Stimulated activated CD4-positive, alpha-beta T cell treated with anti-CD3 and anti-CD28 coated beads, Interleukin-1b, Interleukin-23, amount 100 ng/mL, for 48 hours (primary cell): ENCODE measurements at places on chromosomes 11 and 22.

DNA sequence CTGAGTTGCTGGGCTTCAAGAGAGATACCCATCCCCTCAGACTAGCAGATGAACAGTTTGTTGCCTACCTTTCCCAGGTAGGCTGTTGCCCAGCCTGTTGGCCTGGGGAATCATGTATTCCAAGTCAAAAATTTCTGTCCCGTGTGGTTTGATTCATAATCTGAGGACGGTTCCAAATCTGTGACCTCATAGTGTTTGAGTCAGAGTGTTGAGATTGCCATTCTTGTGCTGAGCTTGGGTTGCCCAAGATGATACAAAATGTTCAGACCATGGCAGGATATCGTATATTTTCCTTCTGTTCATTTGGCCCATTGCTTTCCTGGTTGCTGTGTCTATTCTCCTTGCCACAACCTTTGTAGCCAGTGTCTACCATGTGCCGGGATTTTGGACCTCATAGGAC, 64.3 kb downstream of the CYB5R2 start:
- no peak for DNase-seq

DNA sequence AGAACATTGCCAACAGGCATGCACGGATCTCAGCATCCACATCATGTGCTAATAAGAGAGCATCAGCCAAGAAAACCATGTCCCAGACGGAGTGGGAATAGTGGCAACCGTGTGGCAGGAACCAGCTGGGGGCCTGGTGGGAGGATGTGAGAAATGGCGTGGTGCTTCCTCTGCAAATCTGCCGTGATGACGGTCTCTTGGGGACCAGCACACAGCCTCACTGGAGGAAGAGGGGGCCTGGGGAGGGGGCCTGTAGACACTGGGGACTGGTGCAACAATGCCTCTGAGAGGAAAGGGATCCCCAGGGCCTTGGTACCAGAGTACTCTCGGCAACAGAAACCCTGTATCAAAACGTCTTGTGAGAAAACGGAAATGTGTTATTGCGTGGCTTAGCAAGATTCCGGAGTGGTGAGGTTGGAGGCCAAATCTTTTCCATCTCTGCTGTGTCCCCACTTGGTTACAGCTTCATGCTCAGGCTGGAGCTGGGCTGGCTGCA, 154.3 kb upstream of the TBCEL start:
- DNase-seq = no peak

DNA sequence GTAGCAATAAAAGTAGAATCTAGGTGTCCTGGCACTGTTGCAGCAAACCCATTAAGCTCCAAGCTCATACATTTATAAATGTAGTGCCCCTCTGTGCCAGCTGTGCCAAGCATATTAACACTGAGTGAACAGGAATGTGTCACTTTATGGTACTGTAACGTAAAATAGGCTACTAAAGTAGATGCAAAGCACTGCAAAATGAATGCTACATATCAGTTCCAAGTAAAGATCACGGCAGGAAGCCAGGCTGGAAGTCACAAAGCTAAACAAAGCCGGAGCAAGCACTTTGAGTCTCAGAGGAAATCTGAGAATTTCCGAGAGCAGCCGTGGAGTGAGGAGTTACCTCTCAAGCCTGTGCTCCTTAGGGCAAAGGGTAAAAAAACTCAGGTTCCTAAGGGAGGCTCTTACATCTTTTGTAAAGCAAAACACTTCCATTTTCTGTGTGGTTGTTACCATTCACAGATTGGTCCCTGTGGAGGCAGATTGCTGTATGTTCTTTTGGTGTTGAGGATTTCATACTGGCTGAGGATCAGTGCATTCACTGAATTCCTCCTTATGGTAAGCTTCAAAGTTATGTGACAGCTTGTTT, 85.7 kb downstream of the WNT11 start:
- no peak for DNase-seq

DNA sequence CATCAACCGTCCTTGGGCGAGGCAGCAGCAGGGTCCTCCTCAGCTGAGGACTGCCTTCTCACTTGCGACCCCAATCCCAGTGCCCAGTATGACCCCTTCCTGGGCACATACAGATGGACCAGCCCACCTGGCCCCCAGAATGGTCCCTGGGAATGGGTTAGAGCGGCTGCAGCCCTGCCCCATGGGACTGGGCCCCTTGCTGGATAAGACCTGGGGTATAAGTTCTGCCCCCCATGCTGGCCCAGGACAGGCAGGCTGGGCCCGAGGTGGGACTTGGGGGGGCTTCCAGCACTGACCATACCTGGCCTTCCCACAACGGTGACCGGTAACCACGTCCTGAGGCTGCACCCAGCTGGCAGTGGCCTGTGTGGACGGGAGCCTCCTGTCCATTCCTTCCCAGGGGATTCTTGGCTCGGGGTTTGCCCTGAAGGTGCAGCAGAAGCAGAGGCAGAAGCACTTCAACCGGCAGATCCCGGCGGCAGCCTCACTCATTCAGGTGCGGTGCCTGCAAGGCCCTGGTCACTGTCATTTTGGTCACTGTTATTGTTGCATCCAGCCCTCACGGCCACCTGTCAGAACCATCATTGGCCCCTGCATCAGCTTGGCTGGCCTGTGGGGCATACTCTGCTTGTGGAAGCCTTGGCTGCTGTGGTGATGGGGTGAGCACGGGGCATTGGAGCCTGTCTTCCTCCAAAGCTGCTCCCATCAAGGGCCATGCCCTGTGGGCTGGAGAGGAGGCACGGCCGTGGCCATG, 114.8 kb downstream of the KCNQ1OT1 start:
- no peak for DNase-seq

DNA sequence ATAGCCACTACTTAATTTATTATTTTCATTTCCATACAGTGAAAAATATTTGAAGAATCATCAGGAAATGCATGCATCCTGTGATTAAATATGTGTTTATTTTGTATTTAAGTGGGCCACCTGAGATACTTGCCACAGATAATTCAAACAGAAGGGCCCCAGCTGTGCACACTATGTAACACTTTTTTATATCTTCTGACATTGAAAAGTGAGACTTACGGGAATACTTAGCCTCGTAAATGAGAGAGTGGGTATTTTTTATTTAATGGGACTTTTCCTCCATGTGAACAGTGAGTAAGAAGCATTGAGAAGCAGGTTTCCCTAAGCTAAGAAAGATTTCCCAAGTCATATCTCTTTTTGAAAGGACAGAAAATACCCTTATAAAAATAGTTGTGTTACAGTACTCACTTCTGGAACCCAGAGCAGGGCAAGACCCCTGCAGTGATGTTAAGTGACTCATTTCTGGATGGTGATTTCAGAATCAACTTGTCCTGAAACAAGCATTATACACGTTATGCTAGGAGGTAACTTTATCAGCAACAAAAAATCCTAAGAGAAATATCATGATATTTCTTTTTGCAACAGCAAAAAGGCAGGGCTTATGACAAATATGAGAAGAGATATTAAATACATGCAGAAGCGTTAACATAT, 478.1 kb upstream of the CHORDC1 start:
- DNase-seq = no peak

DNA sequence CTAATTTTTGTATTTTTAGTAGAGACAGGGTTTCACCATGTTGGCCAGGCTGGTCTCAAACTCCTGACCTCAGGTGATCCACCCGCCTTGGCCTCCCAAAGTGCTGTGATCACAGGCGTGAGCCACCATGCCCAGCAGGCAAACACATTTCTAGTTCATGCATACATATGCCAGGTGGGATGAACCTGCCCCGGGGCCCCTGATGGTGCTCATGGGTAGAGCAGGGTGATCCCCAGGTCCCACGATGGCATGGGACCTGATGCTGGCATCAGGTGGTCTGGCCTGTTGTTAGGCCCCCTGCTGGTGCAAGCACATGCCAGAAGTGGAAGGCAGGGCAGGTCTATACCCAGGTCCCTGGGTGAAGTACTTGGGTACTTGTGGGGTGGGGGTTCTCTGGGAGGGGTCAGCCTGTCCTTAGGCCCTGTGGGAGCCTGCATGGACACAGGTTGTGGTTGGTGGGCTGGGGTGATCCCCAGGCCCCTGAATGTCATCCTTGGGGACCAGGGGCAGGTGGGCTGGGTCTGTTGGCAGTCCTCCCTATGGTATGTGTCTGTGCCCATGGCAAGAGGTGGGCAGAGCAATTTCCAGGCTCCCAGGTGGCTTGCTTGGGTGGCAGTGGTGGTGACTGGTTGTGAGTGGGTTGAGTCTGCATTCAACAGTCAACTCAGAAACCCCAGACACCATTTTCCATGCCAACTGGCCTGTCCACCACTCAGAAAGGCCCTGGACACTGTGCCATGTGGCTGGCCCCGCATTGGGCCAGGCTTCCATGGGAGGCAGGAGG, 9.6 kb upstream of the RGL4 start:
- DNase-seq = no peak

- no peak for DNase-seq
Measured at GRCh38 chr11:86277741-86278140, 24.3 kb upstream of the HIKESHI start.

- DNase-seq = peak; percentile 87
Measured at GRCh38 chr11:124739479-124740276, at the start of gene NRGN. NRGN (plus strand) TSS chr11:124739942; CDS start chr11:124740085, 143 bp downstream.

GRCh38 chr11:35484435-35484834, 41.0 kb downstream of the PAMR1 start:
- no peak for DNase-seq

DNA sequence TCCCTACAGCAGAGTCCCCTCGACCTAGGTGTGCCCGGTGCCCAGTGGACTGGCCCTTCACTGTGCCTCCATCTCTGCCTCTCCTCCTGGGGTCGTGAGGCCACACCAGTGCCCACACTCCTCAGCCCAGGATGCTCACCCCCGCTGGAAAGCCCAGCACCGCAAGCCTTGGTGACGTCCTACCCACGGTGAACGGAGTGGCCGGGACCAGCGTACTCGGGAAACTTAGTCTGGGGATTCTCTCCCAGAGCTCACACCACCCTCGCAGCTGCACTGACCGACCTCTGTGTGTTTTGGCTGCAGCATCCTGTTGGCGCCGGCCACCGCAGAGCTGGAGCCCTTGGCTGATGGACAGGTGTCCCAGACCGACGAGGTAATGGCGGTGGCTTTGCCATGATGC, 35.5 kb upstream of the KRTAP5-7 start:
- no peak for DNase-seq

DNA sequence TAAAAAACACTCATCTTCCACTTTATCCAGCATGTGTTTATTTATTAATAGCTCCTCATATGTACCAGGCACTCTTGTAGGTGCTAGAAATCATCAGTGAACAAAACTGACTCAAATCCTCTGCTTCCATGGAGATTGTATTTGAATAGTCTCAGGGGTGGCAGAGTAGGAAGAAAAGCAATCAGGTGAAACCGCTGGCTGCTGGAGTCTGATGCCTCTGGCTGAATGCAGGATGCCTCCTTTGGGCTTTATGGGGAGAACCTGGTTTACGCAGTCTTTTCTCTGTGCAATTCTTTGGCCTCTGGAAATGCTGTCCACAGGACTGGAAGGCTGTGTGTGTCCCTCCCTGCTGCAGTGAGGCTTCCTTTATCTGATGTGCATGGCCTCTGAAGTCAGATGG, 12.8 kb upstream of the OSBP2 start:
- DNase-seq = no peak

GRCh38 chr11:71537537-71537936, 288 bp upstream of the KRTAP5-8 start:
- no peak for DNase-seq

- DNase-seq = no peak
Measured at GRCh38 chr22:22995166-22995565, 75.2 kb upstream of the GNAZ start.

DNA sequence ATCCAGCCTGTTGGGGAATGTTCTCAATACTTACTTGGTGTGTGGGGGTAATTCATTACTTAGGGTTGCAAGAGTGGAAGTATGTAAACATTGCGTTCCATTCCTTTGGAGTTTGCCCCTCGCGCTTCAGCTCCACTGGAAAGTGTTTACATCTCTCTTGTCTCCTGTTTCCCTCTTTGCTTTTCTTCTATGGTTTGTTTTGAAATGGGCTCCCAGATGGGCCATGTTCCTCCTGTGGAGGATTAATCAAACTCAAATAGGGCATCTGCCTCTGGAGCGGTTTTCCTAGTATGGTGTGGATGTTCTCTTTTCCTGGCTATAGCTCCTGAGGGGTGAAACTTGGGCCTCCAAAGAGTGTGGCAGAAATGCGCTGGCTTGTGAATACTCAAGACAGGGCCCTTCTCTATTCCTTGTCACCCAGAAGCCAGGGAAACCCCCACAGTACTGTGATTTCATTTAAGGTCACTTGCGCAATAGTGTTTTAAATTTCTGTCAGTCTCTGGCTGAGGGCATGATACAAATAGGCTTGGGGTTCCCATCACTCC, 51.9 kb downstream of the CD44 start:
- DNase-seq = no peak

DNA sequence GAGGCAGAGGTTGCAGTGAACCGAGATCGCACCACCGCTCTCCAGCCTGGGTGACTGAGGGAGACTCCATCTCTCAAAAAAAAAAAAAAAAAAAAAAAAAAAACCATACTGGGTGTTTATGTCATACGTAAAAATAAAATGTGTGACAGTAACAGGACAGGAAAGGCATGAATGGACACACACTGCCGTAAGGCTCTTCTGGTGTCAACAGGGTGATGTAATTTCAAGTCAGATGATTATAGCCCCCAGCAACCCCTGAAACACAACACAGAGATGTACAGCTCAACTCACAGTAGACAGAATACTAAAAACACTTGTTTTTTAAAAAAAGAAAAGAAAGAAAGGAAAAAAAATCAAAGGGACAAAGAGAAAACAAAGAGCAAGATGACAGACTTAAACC, 22.2 kb downstream of the SBF1 start:
- DNase-seq = no peak

- DNase-seq = no peak
Measured at GRCh38 chr11:96130061-96130620, 206.2 kb upstream of the MTMR2 start.
